GM18507 (cell line): ENCODE measurements at places on chromosomes 1 and 21.

GRCh38 chr21:38013741-38014140 is 97.5 kb upstream of the KCNJ6 start:
- no peak for DNase-seq

DNA sequence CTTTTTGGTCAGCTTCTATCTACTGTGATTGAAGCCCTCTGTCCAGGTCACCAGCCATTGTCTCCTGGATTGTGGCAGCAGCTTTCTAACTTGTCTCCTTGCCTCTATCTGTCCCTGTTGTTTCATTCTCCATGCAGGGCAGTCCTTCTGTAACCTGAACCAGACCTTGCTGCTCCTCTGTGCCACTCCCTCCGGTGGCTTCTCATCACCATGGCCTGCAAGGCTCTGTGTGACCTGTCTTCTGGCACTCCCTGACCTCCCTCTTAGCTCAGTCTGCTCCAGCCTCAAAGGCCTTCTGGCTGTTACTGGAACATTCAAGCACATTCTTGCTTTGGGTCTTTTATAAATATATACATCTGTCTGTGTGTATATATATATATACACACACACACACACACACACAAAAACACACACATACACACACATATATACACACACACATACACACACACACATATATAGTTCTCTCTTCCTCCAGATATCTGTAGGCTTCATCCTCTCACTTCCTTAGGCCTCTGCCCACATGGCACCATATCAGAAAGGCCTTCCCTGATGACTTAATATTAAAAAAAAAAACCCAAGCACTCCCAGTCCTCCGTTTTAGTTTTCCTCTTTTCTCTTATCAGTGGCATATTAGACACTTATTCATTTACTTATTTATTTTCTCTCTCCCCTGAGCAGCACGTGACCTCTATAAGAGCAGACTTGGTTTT is 21.2 kb upstream of the JUN start:
- DNase-seq, result no peak

- DNase-seq, result no peak
Observed at GRCh38 chr1:29254346-29254745, 18.0 kb downstream of the PTPRU start.

DNA sequence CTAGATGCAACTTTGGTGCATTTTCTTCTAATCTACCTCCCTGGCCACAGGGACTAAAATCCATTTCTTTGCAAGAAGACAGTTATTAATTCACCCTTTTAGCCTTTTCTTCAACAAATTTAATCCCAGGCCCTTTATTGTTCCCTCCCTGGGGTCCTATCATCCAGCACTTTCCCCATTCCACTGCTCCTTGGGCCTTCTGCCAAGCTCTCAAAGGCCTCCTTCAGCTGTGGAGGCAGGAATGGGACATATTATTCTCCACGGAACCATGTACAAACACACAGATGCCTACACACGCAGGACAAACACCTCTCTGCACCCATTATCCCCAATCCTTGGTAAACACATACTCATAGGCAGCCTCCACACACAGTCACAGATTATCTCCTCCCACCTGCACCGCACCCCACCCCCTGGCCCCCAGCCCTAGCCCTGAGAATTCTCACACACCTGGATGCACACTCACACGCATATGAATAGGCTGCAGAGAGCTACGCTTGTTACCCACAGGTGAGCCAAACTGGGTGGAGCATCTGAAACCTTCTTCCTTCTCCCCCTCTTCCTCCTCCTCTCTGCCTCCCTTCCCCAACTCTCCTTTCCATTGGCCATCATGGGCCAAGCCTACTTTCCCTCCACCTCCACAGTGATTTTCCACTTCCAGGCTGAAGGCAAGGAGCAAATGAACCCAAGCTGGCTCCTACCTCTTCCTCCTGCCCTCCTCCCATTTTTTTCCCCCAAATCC is 11.7 kb downstream of the TAGLN2 start:
- DNase-seq, result no peak

- DNase-seq, result no peak
Observed at GRCh38 chr1:66271904-66272254, 262.1 kb upstream of the SGIP1 start.

GRCh38 chr1:224183591-224184312 is 712 bp downstream of the DEGS1 start:
- no peak for DNase-seq

- DNase-seq, result no peak
Observed at GRCh38 chr21:25506887-25507286, 100.4 kb downstream of the MRPL39 start.

DNA sequence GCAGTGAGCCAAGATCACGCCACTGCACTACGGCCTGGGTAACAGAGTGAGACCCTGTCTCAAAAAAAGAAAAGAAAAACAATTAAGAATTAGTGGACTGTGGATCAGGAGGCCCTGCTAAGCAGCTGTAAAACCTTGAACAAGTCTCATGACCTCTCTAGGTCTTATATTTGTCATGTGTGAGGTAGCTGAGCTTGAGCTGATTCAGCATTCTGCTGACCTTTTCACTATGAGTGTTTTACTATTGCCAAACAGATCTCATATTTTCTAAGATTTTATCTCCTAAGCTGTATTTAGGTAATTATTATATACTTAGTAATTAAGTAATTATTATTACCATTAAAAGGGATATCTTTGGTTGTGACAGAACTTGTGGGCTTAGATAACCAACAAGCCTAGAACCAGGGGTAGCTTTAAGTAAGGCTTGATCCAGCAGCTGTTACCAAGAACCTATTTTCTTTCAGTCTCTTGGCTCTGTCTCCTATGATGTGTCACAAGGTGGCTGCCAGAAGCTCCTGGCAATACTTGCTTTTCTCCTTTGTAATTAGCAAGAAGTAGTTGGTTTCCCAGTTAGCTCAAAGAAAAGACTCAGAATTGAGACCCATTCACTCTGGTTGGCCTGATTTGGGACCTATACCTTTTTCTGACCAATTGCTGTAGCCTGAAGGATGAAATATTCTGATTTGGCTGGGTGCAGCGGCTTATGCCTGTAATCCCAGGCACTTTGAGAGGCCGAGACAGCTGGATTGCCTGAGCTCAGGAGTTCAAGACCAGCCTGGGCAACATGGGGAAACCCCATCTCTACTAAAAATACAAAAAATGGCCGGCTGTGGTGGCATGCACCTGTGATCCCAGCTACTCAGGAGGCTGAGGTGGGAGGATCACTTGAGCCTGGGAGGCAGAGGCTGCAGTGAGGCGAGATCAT is 8.5 kb upstream of the ZC3H12A start:
- DNase-seq, result no peak

- DNase-seq, result no peak
Observed at GRCh38 chr1:205714190-205714905, 34.0 kb upstream of the SLC45A3 start.

GRCh38 chr1:210124736-210125135 is 107.9 kb upstream of the SERTAD4 start:
- no peak for DNase-seq

DNA sequence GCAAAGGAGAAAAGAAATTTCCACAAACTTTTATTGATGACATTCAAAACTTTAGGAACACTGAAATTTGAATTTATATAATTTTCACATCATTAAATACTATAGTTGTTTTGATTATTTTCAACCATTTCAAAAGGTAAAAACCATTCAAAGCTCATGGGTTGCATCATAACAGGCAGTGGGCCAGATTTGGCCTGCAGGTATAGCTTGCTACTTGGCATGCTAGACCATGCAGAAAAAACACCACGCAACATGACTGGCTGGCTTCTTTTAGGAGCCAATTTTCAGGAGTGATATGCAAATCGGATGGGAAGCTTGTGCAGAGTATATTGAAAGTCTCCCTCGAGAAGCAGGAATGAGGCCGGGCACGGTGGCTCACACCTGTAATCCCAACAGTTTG is 144.8 kb downstream of the GLUL start:
- DNase-seq, result no peak

DNA sequence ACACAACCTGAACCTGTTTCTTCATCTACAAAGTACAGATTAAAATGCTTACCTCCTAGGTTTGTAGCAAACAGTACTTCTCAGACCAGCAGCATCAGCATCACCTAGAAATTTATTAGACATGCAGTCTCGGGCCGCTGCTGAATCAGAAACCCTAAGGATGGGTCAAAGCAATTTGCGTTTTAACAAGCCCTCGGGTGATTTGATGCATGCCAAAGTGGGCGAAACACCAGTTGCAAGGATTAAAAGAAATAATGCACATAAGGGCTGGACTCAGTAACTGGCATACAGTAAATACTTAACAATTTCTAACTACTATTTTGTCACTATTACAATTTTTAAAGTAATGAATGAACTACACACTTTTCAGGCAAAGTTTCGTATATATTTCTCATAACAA is 47.5 kb downstream of the SH3GLB1 start:
- DNase-seq, result no peak

- no peak for DNase-seq
Observed at GRCh38 chr1:107762751-107763390, 202.1 kb downstream of the VAV3 start.

DNA sequence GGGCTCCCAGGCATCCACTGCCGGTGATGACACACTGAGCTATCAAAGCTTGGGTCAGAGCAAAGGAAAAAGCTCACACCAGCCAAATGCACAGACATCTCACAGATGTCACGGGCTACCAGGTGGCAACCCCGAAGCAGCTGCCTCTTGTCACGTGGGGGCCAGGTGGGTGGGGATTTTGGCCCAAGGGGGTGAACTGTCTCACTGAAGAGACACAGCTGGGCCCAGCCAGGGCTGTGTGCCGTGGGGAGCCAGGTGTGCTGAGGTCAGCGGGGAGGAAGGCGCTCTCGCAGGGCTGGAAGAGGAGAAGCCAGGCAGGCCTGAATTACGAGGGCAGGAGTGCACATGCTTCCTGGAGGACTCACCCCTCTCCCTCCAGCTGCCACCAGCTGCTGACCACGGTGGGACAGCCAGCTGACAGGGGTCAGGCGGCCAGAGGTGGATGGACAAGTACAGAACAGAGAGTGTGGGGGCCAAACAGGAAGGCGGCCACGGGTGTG is 32.4 kb downstream of the KCNN3 start:
- DNase-seq, result peak; percentile 61

GRCh38 chr1:117059334-117059677 is 820 bp upstream of the TTF2 start:
- peak; percentile 38 for DNase-seq
